Stimulated activated CD4-positive, alpha-beta T cell treated with anti-CD3 and anti-CD28 coated beads, Interleukin-15, amount 100 ng/mL, for 24 hours (primary cell): ENCODE measurements at places on chromosomes 3 and 15.

GRCh38 chr3:41598402-41599126, 363.3 kb downstream of the ULK4 start:
- no peak for DNase-seq

- DNase-seq = peak; percentile 65
Observed at GRCh38 chr15:68352401-68353062, 75.0 kb downstream of the FEM1B start.

GRCh38 chr3:153169793-153170383, 7.9 kb downstream of the RAP2B start:
- no peak for DNase-seq

- no peak for DNase-seq
Observed at GRCh38 chr15:76932135-76932966, 802 bp downstream of the RCN2 start.

GRCh38 chr15:51775967-51776816, 24.8 kb downstream of the TMOD2 start:
- peak; percentile 57 for DNase-seq

DNA sequence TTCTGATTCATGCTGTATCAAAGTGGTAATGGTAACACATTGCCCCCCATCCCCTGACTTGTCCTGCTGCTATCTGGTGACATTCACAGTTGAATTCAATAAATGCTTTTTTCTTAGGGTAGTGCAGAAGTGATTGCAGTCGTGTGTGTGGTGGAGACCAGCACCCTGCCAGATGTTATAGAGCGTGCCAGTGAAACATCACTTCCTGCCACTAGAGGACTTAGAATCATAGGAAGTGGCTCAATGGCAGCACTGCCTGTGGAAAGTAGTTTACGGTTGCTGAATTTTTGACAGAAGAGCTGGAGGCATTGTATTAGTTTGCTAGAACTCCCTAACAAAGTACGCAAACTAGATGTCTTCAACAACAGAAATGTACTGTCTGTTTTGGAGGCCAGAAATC, 37.4 kb upstream of the P2RY12 start:
- no peak for DNase-seq

- DNase-seq = no peak
Observed at GRCh38 chr3:63706321-63707085, 54.0 kb downstream of the SNTN start.

GRCh38 chr3:113232342-113232741, 21.0 kb downstream of the BOC start:
- DNase-seq = no peak

- no peak for DNase-seq
Observed at GRCh38 chr3:52047295-52047960, 8.9 kb downstream of the DUSP7 start.

- DNase-seq = peak; percentile 33
Observed at GRCh38 chr3:113111011-113111707, 100.2 kb upstream of the BOC start.

- DNase-seq = no peak
Observed at GRCh38 chr3:52800079-52800478, 5.5 kb downstream of the ITIH3 start.

- no peak for DNase-seq
Observed at GRCh38 chr3:129773691-129774663, 119.5 kb downstream of the TMCC1 start.

DNA sequence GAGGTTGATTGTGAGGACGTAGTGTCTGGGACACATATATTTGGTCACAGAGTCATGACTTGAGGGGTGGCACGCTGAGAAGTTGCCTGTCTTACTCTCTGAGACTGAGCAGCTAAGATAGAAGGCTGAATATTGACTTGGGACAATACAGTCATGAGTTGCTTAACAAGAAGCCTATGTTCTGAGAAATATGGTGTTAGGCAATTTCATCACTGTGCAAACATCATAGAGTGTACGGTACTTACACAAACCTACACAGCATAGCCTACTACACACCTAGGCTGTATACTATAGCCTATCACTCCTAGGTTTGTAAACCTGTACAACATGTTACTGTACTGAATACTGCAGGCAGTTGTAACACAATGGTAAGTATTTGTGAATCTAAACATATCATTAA, 30.3 kb upstream of the SPESP1 start:
- no peak for DNase-seq

- DNase-seq = no peak
Observed at GRCh38 chr3:197331131-197331530, 32.7 kb upstream of the DLG1 start.

- no peak for DNase-seq
Observed at GRCh38 chr3:85626662-85627061, 667.9 kb downstream of the CADM2 start.

- no peak for DNase-seq
Observed at GRCh38 chr3:190345878-190346277, 23.6 kb upstream of the CLDN1 start.
